ENCODE measurements at places on chromosomes 5 and 9. TPM values are rescaled to one million over a fixed set of nuclear protein-coding genes. Genes with fewer than 3 reads are reported as not detected.

Gene IRX4
- 15.6 TPM for polyA plus RNA-seq

Gene ZNF883
- 0.92 TPM for polyA plus RNA-seq

Gene OSMR
- polyA plus RNA-seq: 4.6 TPM

Gene SLC1A3
- 13.5 TPM for polyA plus RNA-seq

Gene AGXT2
- polyA plus RNA-seq: not detected

Gene SLC6A18
- polyA plus RNA-seq: not detected

Gene SPATA31A1
- not detected for polyA plus RNA-seq

Gene CAMK4
- 0.39 TPM for polyA plus RNA-seq

Gene RORB
- 0.05 TPM for polyA plus RNA-seq

Gene TGFBR1
- 6.6 TPM for polyA plus RNA-seq

Gene IFNK
- polyA plus RNA-seq: not detected

Gene SOX30
- polyA plus RNA-seq: 0.05 TPM

Gene SLC6A3
- polyA plus RNA-seq: not detected

Gene KDM3B
- polyA plus RNA-seq: 18.7 TPM

Gene TAF1L
- not detected for polyA plus RNA-seq

Gene ARHGAP26
- polyA plus RNA-seq: 3.6 TPM

Gene TEX10
- 3.1 TPM for polyA plus RNA-seq

Gene ECPAS
- polyA plus RNA-seq: 12.7 TPM

Gene C5orf52
- polyA plus RNA-seq: not detected
